ENCODE measurements at places on chromosomes 1 and 21.
A peak's percentile ranks its signal among the peaks of the same experiment; 100 is the strongest.

GRCh38 chr1:228112167-228112566, 3.1 kb upstream of the MRPL55 start:
- no peak for DNase-seq

GRCh38 chr1:32716312-32717148, 14.0 kb upstream of the SYNC start:
- DNase-seq, result no peak

DNA sequence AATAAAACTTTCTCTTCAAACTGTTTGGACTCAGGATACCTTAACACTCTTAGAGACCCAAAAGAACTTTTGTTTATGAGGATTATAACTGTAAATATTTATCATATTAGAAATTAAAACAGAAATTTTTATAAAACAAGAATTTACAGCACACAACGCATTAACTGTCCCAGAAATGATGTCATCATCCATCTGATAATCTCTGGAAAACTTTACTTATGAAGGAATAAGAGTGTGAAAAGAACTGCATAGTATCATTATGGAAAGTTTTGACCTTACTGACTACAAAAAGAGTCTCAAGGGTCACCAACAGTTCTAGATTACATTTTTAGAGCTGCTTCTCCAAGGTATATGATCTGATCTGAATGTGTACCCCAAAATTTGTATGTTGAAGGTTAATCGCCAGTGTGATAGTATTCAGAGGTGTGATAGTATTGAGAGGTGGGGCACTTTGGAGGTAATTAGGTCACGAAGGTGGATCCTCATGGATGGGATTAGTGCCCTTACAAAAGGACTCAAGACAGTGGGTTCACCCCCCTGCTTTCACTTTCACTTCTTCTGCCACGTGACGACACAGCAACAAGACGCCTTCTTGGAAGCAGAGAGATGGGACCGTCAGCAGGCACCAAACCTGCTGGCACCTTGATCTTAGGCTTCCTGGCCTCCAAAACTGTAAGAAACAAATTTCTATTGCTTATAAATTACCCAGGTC, 95.7 kb upstream of the NR5A2 start:
- DNase-seq, result peak; percentile 7

DNA sequence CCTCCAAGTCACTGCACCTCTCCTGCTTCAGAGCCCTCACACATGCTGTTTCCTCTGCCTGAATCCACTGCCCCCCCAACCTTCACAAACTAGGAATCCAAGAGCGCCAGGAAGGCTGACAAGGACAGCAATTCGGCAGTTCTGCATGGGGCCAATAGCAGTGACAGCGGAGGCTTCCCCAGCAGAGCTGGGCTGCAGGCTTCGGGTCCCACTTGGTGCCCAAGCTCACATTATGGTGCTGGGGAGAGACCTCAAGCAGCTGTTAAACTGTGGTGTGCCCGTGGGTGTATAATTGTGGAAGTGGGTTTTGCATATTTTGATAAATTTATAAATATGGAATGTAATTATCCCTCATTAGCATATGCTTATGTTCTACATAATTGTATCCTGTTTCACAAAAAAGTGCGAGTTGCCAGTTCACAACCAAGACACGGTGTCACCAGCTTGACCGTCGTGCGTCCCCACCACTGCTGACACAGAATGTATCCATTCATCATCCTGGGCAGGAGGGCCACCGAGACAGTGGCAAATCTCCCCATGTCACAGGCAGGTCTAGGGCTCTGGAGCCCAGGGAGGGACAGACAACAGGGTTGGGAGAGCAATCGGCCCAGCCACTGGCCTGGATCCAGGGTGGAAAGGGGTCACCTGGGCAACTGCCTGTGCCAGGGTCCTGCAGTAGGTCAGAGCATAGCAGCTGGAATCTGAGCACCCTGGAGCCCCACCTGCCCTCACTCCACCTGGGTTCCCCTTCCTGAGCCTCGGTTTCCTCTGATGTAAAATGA, 81.6 kb downstream of the MATN1 start:
- DNase-seq, result no peak

GRCh38 chr1:147721716-147722115, 38.7 kb downstream of the GJA5 start:
- peak; percentile 34 for DNase-seq

DNA sequence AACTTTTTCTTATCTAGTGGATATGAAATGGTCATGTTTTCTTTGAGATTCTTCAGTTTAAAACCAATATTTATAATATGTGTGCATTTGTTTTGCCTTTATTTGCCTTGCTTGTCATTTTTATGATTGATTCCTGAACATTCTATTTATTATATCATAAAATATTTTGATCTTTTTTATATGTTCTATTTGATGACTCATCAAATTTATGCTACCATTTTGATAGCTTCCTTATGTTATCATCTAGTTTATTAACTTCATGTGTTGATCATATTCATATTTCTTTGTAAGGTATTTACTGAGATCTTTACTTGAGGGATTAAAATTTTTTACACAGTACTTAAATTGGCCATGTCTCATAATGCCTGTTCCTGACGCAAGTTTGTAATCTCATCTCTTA, 1650.0 kb downstream of the AMY1C start:
- no peak for DNase-seq

GRCh38 chr1:198657550-198658064, 18.8 kb downstream of the PTPRC start:
- DNase-seq, result peak; percentile 79

DNA sequence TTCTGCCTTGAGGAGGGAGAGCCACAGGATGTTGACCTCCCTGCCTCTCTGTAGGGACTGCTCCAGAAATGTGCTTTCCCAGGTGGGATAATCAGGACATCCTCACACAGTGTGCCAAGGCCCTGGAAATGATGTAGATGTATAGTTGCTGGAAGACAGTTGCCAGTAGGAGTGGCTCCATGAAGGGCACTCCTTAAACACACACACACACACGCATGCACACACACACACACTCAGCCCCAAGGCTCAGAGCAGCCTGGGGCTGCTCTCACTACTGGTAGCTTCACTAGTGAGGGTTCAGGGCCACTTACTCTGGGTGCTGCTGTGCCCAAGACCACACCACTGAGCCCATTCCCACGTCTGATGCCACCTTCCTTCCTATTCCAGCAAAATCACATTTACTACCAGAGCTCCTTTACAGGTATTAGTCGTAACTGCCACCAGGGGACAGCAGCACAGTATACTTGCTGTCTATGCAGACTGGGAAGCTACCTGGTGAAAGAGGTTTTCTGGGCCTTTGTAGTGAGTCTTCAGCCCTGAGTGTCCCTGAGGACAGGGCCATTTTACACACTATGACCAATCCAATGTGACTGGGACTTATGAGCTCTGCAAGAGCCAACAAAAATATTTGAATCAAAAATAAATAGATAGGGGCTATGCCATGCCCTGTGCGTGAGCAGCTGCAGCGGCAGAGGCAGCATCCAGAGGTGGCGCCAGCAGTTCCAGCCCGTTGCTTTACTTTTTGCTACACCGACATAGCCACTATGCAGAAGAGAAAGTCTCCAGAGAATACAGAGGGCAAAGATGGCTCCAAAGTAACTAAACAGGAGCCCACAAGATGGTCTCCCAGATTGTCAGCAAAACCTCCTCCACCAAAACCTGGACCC, 15.0 kb downstream of the CRNN start:
- no peak for DNase-seq

DNA sequence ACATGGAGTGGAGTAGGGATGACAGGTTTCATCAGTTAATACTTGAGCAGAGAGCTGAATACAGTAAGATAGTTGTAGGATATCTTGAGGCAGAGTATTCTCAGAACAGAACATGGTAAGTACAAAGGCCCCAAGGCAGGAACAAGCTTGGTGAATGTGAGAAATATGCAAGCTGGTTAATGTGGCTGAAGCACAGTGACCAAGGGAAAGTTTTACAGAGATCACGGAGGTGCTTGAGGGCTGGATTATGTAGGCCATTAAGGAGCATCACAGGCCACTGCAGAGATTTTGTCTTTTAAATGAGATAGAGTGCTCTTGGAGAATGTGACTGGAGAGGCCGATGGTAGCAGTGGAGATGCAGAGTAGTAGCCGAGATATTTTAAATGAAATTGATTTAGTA, 54.0 kb upstream of the BOLA1 start:
- DNase-seq, result no peak

- no peak for DNase-seq
These were observed 826.1 kb downstream of the MRPL39 start for GRCh38 chr21:24781146-24781545.

- DNase-seq, result peak; percentile 51
These were observed 10.9 kb upstream of the ALDH4A1 start for GRCh38 chr1:18913065-18913835.

- no peak for DNase-seq
These were observed 59.6 kb downstream of the FOXO6 start for GRCh38 chr1:41420860-41421259.

GRCh38 chr1:175015243-175015642, 8.0 kb downstream of the MRPS14 start:
- no peak for DNase-seq

All from AML-193 (cell line).